ENCODE measurements at places on chromosomes 13 and 19.
A peak's percentile ranks its signal among the peaks of the same experiment; 100 is the strongest.

DNA sequence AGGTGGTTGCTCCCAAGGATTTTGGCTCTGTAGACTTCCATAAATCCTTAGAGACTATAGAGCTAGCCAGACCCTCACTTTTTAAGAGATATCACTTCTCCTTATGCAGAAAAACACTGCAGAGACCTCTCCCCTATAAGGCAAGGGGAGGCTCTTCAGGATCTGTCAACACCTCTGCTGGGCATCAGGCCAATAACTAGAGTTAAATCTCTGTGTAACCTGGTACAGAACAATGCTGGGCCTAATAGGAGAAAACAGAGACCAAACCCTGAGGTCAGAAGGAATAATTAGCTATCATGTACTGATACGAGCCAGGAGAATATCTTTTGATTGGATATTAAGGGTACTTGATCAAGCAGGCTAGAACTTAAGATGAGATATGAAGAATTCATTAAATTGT is 358.5 kb downstream of the TBC1D4 start:
- no peak for DNase-seq

- no peak for DNase-seq
These were observed 122.1 kb downstream of the CYSLTR2 start for GRCh38 chr13:48775804-48776203.

GRCh38 chr13:47005756-47006414 is 109.0 kb upstream of the HTR2A start:
- DNase-seq, result no peak

DNA sequence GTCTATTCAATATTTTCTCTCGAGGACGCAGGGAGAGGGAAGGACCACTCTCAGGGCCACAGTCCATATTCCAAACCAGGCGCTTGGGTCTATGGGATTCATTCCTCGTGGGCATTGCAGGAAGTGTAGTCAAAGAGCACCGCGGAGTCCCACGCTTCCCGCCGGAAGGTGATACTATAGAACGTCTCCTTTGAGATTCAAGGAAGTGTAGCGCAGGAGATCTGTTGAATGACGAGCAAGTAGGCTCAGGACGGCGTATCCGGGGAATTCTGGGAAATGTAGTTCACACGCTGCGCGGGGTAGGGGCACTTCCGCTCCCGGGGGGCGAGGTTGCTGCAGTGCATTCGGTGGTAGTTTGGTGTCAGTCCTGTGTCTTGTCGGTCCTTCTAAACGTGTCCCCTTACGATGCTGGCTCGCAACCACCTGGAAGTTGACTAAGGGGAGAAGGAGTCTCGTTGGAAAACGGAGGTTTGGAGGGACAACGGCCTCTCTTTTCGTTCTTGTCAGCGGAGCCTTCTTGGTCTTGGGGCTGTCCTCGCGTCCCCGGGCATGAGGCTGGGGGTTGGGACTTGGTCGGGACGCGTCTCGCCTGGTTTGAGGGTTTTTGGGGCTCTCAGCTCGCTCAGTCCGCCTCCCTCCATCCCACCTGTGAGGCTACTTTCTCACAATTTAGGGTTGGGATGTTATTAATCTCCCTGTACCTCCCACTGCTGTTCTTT is at the start of gene ZNF284:
ZNF284 (plus strand) TSS at position 336 of the 719 bp plus-strand sequence. CDS start 4,231 bp downstream, outside the sequence.
- DNase-seq, result peak; percentile 83

- DNase-seq, result no peak
These were observed 58.0 kb downstream of the ABCC4 start for GRCh38 chr13:95243207-95243606.

- DNase-seq, result no peak
These were observed 48.1 kb downstream of the TNFRSF19 start for GRCh38 chr13:23618341-23618740.

DNA sequence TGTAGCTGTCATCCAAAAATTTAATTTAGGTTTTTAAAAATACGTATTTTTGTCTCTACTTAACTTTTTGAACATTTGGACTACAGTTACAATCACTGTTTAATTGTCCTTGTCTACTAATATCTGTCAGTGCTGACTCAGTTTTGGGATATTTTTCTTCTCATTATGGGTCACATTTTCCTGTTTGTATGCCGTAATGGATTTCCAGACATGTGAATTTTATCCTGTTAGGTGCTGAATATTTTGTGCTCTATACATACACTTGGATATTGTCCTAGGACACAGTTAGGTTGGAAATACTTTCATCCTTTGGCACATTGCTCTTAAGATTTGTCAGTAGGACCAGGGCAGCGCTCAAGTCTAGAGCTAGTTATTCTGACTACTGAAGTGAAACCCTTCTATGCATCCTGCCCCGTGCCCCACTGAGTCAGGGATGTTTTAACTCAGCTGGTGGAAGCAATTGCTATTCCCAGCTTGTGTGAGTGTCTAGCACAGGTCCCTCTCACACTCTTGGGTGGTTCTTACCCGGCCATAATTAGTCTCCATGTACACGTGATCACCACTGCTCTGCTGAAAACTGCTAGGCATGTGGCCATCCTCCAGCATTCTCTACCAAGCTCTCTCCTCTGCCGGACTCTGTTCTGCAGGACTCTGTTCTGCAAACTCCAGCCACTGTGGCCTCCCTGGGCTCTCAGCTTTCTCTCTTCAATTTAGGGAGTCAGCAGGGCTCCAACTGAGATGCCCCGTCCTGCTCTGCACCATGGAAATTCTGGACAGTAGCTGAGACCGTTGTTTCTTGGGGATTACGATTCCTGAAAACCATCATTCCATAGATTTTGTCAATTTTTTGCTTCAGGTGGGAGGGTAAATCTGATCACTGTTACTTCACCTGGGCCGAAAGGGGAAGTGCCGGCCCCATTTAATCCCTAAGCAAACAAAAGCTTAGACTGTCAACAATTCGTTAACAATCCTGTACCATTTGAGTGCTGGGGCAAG is 11.1 kb downstream of the PROZ start:
- DNase-seq, result no peak

- no peak for DNase-seq
These were observed 633.9 kb upstream of the MIR17HG start for GRCh38 chr13:90713441-90714133.

GRCh38 chr19:45568732-45569131 is 15.9 kb downstream of the OPA3 start:
- DNase-seq, result no peak

- DNase-seq, result no peak
These were observed 1192.2 kb downstream of the PCDH17 start for GRCh38 chr13:58823701-58824100.

GRCh38 chr13:59673286-59673685 is 490.4 kb downstream of the DIAPH3 start:
- no peak for DNase-seq

DNA sequence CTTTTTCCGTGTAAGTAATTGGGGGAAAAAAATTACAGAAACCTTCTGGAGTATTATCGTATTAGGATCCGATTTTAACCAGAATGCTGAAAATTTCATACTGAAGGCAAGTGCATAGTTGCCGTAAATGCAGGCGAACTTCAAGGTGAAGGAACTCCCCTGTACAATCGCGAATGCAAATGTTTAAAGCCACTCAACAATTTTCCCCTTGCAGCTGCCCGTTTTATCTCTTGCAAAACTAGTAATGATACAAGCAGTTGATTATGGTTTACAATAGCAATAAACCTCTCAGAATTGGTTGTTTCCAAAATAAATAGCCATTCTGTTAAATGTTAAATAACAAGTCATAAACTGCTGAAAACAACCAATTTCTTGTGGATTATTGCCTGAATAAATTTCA is 105.7 kb downstream of the DNAJC15 start:
- DNase-seq, result no peak

DNA sequence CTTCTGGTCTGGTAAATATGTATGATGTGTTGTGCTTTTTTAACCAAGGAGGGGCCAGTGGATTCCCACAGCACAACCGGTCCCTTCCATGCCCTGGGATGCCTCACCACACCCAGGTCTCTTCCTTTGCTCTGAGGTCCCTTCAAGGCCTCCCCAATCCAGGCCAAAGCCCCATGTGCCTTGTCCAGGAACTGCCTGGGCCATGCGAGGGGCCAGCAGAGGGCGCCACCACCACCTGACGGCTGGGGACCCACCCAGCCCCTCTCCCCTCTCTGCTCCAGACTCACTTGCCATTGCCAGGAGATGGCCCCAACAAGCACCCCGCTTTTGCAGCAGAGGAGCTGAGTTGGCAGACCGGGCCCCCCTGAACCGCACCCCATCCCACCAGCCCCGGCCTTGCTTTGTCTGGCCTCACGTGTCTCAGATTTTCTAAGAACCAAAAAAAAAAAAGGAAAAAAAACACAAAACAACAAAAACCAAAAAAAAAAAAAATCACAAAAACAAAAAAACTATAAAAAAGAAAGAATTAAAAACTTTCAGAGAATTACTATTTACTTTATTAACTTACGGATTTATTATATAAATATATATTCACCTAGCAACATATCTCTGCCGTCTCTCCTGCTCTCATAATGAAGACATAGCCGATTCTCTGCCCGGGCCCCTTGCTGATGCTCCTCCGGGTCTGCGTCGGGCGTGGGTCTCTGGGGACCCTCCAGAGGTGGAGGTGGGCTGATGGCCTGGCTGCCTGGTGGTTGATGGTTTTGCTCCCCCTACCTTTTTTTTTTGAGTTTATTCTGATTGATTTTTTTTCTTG is 14.4 kb downstream of the CAPN12 start:
- DNase-seq, result peak; percentile 59

DNA sequence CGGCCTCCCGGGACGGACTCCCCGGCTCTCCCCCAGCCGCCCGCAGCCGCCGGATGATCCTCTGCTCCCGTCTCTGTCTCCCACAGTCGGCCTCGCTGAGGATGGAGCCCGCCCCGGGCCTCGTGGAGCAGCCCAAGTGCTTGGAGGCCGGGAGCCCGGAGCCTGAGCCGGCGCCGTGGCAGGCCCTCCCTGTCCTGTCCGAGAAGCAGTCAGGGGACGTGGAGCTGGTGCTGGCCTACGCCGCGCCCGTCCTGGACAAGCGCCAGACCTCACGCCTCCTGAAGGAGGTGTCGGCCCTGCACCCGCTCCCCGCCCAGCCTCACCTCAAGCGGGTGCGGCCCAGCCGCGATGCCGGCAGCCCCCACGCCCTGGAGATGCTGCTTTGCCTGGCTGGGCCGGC is 6.8 kb downstream of the ADAT3 start:
- DNase-seq, result no peak

DNA sequence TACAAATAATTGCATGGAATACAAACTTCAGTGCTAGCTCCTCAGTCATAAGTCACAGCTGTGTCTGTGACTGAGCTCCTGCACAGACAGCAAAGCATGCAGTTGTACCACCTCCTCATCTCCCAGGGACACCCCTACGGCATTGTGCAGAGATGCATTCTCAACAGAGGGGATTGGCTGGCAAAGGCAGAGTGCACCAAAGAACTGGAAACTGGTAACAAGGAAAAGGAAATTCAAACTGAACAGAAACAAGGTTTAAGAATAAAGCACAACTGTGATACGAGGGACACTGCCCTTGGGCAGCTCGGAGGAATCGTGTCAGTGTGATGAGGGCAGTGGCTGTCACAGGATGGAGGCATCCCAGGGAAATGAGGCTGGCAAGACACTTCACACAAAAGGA is 126.1 kb upstream of the SOX1 start:
- DNase-seq, result peak; percentile 29

- DNase-seq, result no peak
These were observed 126.6 kb downstream of the USP12 start for GRCh38 chr13:27044837-27045570.

DNA sequence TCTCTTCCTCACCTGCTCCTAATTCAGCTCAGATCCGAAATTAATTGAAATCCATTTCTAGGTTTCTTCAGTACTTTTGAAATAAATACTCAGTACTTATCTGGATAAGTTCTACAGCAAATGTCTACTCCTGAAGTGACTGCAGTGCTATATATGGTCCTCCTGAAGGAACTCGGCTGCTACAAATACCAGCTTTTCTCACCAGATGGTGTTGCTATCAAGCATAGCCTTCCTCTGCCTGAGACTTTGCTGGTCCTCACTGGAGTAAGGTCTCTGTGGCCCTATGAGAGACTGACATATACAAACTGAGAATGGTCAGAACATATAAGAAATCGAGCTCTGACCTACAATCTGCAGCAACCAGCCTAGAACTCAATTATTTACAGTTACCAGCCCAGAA is 161.6 kb downstream of the NDFIP2 start:
- DNase-seq, result no peak
